Uterus (tissue), 4 donors: ENCODE measurements at places on chromosomes 5 and 9. TPM values are rescaled to one million over a fixed set of nuclear protein-coding genes. Genes with fewer than 3 reads are reported as not detected.

The AJM1 gene
- 1.3 TPM for total RNA-seq

DNA sequence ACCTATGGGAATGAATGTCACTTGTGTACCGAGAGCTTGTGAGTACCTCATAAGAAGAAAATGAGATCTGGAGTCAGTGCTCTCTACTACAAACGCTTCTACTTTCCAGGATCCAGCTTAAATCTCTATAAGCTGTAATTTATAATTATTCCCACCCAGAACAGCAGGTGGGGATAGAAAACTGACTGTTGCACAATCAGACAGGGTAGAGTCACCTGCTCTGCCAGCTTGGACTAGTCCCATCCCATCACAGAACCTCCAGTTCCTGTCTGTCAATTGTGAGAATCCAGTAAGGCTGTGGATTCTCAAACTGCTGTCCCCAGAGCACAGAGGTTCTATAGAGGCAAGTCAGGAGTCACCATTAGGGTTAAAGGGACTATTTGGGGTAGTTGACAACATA lies 2.0 kb downstream of the SPINK7 start:
- DNase-seq, result no peak

DNA sequence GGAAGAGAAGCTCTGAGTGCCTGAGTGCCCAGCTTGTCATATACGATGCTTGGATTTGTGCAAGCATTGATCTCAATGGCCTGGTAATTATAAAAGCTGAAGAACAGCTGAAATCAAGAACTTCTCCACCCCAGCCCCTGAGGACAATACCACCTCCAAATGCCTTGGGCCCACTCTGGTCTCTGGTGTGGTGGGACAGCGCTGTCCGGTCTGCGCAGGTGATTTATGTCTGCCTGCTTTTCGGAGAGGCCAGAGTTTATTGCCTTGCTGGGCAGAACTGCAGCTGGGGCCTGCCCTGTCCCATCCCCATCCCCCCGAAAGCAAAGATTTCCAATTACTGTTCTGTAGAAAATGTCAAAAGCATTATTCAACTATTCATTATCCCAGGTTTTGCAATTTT lies 1.1 kb upstream of the PDZD2 start:
- DNase-seq, result no peak

DNA sequence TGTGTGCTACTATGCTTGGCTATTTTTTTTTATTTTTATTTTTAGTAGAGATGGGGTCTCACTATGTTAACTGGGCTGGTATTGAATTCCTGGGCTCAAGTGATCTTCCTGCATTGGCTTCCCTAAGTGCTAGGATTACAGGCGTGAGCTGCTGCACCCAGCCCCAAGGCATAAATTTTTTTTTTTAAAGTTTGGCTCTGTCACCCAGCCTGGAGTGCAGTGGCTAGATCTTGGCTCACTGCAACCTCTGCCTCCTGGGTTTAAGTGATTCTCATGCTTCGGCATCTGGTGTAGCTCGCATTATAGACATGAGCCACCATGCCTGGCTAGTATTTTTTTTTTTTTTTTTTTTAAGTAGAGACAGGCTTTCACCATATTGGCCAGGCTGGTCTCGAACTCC lies 70.3 kb downstream of the RAB24 start:
- DNase-seq, result no peak

DNA sequence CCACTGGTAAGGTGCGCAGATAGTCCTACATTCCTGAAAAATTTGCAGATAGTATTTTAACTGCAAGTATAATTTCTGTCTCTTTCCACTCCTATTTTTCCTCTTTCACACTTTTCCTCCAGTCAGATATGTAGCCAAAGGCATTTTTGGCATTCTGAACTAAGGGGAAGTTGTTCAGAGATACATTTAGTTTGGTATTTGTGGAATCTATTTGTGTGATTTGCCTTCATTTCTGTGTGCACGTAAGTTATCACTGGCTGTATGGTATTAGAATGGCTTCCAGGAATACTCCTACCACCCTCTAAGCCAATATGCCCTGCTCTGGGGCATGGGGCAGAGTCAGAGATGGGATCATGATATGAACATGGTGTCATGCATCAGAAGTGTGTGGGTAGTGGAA lies 45.8 kb upstream of the GRAMD2B start:
- DNase-seq, result no peak

The ZNF367 gene
- 0.26 TPM for total RNA-seq

GRCh38 chr5:56490971-56491468 lies 257.9 kb upstream of the ANKRD55 start:
- peak; percentile 27 for DNase-seq

DNA sequence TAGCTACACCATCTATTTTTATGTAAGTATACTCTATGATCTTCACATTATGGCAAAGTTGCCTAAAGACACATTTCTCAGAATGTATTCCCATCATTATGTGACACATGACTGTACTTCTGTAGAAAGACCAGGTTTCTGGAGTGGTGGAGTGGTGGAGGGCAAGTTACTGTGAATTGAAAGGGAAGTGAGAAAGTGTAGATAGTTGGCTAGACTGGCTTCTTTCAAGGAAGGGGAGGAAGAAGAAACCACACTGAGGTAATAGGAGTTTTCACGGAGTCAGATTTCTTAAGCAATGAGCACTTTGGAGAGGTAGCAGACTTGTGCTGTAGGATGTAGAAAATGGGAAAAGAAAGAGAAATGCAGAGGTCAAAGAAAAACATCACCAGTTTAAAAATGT lies 50.9 kb upstream of the EQTN start:
- DNase-seq, result no peak

DNA sequence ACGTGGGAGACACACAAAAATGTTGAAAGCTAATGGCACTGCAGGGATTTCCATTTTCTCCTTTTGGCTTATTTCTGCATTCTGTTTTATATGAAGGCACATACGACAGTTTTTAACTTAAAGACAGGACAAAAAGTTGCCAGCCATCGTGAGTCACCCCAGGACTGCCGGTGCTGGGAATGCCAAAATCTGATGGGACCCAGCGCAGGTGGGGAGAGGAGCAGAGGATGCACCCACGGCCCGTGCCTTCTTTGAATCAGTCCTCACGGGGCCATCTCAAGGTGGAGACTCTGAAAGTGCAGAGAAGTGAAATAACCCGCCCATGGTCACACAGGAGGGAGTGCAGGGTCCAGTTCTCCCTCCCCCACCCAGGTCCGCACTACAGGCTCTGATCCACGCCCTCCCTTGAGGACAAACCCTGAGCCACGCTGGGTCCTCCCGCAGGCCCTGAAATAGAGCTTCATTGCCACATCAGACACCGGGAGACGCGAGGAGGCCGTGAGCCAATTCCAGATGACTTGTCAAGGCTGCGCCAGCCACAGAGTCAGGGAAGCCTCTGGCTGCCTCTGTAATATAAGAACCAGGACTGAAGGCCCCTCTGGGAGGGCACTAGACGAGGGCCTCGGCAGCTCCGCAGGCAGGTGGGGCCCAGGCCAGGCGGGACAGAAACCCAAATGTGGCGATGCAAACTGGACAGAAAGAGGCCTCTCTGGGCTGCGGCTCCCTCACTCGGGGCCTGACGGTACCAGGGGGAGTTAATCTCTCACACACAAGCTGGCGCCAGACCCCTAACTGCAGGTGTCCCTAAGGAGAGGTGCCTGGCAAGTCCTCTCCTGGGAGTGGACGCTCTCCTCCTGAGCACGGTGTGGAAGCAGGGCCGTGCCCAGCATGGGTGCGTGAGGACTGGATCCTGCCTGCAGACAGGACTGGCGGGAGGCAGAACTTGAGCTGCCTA lies 22.9 kb downstream of the ADAMTS2 start:
- DNase-seq, result no peak

DNA sequence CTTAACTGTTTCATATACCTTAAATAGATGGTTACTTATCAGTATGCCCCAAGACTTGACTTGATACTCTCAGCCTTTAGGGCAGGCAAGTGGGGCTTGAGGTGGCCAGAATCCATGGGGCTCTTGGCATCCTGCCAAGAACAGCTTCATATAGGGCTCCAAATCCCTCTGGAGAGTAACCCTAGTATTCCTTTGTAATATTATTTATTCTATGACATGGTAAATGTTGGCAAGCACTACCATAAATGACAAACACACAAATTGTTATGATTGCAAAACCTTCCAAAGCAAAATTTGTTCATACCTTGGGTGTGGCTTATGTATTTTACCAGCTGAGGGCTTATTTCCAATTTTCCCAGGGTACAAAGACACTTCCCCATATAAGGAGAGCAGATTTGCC lies 257.4 kb upstream of the TRPC7 start:
- DNase-seq, result no peak

The ISL1 gene
- not detected for total RNA-seq

DNA sequence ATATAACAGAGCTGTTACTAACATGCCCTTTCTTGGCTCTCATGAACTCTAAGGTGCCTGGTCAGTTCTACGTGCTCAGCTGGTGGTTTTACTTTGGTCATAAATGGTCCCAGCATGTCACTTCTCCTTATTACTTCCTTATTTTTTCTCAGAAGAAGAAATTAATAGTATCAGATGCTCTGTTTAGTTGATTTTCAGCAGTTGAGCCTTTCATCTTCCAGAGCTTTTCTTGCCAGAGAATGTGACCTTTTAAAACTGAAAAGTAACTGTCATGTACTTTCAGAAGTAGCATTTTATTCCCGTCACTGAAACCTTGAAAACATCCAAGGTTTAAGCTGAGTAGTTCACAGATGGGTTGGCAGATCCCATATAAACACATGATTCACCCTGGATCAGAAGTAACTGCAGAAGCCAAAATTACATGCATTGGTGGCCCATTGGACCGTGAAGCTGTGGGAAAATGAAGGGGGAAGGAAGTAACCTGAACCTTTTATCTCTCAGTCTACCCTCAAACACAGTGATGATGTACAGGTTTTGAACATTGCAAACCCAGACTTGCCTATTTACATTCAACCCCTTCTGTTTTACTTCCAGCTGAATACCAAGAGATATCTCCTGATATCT lies 50.5 kb downstream of the HACD4 start:
- DNase-seq, result no peak

DNA sequence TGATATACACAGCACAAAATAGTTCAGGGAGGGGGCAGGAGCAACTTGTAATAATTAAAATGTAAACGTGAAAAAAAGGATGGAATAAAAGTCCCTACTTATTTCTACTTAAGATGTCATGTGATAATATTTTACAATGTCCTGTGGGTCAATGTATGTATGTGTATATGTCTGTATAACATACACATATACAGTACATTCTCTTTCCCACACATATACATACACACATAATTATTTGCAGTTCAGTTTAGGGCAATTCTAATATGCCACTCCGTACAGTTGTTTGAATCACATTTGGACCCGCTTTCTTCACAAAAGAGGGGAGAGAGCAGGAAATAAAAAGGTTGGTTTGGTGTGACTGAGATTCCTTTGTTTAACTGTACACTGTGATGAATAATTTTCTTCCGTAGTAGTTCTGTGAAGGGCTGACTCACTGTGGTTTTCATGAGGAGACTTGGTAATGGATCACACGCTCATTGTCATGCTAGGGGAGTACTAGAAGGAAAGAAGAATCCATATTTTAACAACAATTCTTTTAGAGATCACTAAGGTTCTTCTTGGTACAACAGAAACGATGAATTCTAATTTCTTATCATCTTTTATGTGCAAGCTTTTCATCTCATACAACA lies 26.2 kb upstream of the ACOT12 start:
- no peak for DNase-seq

GRCh38 chr9:36968574-36969215 lies 65.4 kb downstream of the PAX5 start:
- DNase-seq, result no peak

The RASGEF1C gene
- total RNA-seq, result not detected

- no peak for DNase-seq
These were observed 530 bp downstream of the RAPGEF1 start for GRCh38 chr9:131739133-131739958.

DNA sequence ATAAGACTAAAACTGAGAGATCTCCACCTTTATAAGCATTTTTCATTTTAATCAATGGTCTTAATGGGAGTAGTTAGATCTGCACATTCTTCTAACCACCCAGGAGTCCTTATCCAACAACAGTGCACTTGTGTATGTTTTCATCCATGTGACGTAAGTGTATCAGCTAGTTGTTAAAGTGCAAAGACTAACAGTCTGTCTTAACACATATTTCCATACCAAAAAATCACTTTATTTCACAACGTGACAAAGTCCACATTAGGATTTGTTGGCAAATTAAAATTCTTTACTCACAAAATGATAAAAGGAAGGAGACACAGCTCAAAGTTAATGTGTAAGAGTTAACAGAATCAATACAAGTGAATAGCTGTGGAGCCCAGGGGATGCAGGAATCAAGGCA lies 1.9 kb upstream of the SMC2 start:
- DNase-seq, result no peak

- no peak for DNase-seq
These were observed 69.6 kb downstream of the SLC28A3 start for GRCh38 chr9:84270847-84271530.

The SHISAL2B gene
- total RNA-seq, result not detected

- DNase-seq, result no peak
These were observed 695.1 kb downstream of the TAF11L14 start for GRCh38 chr5:18329328-18329727.

The PPP2R2B gene
- not detected for total RNA-seq

DNA sequence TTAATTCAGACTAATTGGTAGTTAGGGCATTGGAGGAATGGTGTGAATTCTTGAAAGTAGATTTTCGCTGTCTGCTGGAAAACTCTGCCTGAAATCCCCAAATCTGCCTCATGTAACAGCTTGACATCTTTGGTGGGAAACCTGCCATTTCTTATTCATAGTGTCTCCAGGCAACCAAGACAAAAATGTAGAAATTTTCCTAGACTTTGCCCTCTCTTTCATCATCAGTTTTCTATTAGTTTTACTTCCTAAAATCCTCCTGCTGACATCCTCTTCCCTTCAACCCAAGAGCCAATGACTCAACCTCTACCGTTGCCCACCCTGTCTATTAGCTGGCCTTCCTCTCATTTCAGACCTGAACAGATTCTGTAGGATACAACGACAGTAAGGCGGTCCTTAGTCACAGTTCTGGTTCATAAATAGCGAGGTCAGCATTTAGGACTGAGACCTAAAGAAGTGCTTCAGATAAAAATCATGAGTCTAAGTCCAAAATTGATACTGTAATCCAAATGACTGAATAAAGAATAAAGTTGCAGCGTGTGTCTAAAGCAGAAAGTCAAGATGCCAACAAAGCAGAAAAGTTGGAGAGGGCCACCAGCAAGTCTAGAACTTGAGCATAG lies 133.9 kb downstream of the MUSK start:
- DNase-seq, result no peak
